ENCODE measurements at places on chromosomes 7 and 10.

DNA sequence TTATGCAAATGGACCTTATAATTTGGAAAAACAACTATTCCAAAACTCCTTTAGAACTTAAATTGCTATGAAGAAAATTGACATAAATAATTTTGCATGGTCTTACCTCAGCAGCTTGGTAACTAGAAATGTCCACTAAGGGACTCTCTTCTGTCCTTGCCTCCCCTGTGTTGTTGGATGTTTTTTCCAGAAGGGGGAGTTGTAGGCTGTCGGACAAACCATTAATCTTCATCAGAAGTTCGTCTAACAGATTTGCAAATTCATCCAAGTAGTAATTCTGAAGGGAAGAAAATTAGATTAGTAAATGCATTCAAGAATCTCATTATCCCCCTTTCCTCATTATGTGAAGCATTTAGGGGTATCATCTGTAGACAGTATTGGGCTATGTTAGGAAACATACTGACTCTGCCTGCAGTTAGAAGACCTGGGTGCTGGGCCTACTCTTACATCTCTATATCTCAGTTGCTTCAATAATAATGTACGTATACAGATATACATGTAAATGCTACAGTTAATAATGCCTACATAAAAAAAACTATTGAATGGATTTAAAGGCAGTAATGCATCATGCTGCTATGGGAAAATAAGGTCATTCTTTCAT, 155.6 kb downstream of the PKD1L1 start:
- no peak for DNase-seq

DNA sequence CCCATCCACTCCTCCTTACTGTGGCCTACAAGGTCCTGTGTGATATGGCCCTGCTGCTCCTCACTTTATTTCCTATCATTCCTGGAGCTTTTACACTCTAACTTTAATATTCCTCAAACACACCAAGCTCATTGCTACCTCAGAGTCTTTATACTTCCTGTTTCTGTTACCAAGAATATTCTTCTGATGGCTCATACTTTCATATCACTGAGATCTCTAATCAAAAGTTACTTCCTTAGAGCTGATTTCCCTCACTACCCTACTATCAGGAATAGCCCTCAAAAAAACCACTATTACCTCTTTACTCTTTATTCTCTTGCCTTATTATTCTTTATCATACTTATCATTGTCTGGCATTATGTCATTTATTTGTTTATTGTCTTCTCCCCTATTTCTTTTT, 5.8 kb upstream of the PPP3CB start:
- no peak for DNase-seq

GRCh38 chr7:37448636-37449361, at the start of gene ELMO1:
TSS of gene ELMO1 (minus strand) at chr7:37448864. CDS start at chr7:37342690, 106,174 bp downstream.
- DNase-seq: peak; percentile 70

GRCh38 chr10:127315888-127316287, 119.5 kb upstream of the INSYN2A start:
- no peak for DNase-seq

- DNase-seq: no peak
Observed at GRCh38 chr10:12109286-12109685, 20.2 kb upstream of the SEC61A2 start.

GRCh38 chr10:100969187-100970075, at the start of gene SEMA4G:
TSS of gene SEMA4G (plus strand) at chr10:100969504. CDS start at chr10:100972913, 3,409 bp downstream.
- peak; percentile 26 for DNase-seq

DNA sequence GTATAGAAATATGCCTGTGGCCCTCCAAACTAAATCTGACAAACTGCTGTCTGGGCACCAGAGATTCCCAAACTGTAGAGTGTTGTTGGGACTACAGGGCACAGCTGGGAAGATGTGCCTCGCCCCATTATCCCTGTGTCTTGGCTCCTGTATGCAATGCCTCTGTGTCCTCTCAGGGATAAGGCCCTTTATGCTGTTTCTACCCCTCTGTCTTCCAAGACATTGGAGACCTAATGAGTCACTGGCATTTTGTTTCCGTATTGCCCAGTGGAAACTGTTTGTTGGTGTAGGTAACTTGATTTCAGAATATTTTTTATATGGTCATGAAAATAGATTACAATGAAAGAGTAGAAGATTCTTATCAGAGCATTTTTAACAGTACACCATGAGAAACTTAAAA, 183.2 kb downstream of the GLI3 start:
- DNase-seq: no peak

GRCh38 chr7:55483046-55483445, 89.3 kb downstream of the VOPP1 start:
- no peak for DNase-seq

DNA sequence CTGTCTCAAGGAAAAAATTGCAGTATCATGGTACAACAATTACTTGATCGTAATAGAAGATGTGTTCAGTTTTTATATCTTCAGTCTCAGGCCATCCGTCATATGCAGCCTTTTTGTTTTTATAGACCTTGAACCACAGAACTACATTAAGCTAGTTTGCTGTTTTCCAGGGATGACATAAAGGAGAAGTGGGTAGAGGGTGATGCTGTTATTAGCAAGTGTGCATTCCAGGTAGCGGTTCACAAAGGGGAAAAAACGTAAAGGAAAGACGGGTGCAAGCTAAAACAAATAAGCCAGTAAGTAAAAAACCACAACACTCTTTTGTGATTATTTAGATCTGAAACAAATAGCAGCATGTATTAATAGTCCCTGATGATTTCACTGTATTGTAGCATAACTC, 71.7 kb downstream of the BMPR1A start:
- no peak for DNase-seq

DNA sequence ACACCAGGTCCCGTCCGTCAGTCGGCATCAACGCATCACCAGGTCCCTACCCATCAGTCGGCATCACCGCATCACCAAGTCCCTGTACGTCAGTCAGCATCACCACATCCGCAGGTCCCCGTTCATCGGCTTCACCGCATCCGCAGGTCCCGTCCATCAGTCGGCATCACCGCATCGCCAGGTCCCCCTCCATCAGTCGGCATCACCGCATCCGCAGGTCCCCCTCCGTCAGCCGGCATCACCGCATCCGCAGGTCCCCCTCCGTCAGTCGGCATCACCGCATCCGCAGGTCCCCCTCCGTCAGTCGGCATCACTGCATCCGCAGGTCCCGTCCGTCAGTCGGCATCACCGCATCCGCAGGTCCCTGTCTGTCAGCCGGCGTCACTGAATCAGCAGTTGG, 55.1 kb downstream of the IGF2BP3 start:
- no peak for DNase-seq

- no peak for DNase-seq
Observed at GRCh38 chr7:51455948-51456347, 139.3 kb upstream of the COBL start.

GRCh38 chr7:139829775-139830117, 682 bp downstream of the TBXAS1 start:
- no peak for DNase-seq

- no peak for DNase-seq
Observed at GRCh38 chr7:69728304-69728703, 130.0 kb downstream of the AUTS2 start.

DNA sequence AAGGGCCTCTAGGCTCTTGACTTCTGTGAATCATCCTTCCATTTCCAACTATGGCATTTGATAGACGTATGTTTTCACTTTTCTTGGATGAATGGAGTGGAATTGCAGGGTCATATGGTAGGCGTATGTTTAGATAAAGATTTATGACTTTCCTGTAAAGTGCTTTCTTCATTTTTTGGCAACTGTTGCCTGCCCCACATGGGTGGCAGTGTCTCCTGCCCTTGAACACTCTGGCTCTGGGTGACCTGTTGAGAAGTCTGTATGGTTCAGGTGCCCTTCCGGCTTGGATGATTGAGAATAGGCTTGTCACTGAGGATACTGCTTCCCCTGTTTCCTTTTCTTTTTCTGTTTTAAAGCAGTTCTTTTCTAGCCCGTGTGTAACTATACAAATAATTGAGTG, 23.1 kb downstream of the RET start:
- DNase-seq: no peak

GRCh38 chr7:20896996-20897395, 110.3 kb upstream of the SP8 start:
- no peak for DNase-seq

DNA sequence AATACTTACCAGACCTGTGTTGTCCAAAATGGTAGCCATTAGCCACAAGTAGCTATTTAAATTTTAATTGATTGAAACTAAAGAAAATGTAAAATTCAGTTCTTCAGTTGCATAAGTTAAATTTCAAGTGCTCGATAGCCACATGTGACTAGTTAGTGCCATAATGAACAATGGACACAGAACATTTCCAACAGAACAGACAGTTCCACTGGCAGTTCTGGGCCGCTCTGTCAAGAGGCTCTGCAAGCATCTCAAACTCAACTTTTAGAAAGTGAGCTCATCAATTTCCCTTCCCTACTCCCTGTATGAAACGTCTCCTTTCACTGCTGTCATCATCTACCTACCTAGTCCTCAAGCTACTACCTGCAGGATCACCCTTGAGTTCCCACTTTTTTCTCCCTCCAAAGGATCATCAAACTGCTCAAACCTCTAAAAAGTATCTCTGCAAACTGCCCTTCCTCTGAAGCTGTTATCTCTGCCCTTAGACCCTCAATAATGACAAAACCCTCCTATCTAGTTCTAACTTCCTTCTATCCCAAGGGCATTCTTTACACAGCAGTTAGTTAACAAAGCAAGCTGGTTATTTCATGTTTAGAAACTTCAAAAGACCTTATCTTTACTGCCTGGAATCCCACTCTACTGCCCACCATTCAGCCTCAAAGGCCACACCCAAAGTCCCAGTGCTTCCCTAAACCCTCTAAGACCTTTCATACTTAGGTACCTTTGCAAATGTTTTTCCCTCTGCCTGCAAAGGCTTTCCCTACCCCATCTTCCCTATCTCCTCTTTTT, 20.6 kb downstream of the SHTN1 start:
- DNase-seq: no peak

- no peak for DNase-seq
Observed at GRCh38 chr10:60323162-60323561, 66.5 kb downstream of the ANK3 start.

DNA sequence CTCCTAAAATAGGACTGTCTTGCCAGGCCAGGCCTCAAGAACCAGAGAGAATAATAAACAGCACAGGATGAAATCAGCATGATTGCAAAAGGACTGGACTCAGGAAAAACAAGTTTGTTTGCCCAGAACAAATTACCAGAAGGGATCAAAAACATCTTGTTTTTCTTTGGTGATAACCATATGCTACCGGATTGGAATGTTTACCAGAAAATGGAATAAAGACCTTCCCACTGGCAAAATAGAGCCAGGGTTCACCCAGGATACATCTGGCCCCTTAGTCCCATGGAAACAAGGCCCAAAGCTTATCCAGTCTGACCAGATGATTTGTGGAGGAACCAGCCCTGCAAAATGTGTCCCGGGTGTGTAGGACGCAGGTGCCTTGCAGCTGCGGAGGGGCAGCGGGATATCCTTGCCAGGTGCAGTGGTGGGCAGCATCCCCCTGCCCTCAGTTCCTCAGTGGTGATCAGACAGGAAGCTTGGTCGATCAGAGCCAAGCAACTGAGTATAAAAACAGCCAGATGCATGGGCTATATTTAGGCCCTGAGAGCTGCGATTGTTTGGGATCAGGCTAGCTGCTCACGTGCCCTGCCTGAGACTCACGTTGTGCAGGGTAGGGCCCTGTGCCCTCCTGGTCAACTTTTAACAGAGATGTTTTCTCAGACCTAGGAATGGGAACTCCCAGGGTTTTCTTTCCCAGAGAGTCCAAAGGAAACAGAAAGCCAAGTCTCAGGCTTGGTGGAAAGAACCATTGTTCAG, 4.6 kb upstream of the ZNF22 start:
- DNase-seq: no peak

DNA sequence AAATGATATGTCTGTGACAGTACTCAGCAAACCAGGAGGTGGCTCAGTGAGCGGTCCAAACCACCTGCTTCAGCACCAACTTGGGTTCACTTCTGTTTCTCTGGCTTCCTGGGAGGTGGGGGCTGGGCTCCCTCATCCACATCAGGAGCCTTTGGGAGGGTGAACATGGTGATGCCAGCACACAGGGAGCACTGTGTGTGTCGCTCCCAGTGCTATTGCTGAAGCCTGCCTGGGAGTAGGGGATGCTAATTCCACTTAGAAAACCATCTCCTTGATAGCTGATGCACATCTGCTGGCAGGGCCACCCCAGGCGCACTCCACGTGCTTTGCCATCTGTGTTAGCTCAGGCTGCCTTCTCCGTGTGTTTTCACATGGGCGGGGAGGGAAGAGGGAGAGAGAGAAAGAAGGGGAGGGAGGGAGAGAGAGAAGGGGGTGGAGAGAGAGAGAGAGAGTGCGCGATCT, 58.0 kb downstream of the RAMP3 start:
- no peak for DNase-seq

GRCh38 chr7:22582863-22583622, 83.1 kb upstream of the STEAP1B start:
- DNase-seq: no peak

- DNase-seq: no peak
Observed at GRCh38 chr10:34538281-34538829, 276.7 kb downstream of the PARD3 start.

- no peak for DNase-seq
Observed at GRCh38 chr10:108591417-108591816, 1331.9 kb downstream of the XPNPEP1 start.

GRCh38 chr10:37003126-37003525, 122.3 kb upstream of the ANKRD30A start:
- no peak for DNase-seq

DNA sequence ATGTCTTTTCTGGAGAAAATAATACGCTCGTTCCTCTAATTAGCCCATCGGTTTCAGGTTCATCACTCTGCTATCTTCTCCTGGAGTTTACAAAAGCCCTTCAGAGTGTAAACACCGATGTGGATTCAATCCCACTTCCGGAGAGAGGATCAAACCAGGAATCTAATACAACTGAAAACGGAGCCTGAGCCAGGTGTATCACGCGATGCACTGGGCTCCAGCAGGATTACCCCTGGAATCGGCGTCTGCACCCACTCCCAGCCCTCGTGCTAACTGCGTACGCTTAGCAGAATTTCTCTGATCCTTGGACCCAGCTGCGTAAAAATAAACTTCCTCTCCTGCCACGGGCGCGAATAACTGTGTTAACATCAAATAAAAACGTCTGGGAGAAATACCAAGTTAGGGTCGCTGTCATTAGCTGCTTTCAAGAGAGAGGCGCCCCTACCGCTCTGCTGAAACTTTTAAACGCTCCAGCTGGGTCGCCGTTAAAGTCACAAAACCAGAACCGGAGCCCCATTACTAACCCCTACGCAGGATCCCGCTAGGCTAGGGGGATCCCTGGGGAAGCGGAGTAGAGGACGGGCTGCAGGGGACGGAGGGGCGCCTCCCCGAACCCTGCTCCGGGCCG, 502 bp downstream of the ZNF3 start:
- no peak for DNase-seq

- no peak for DNase-seq
Observed at GRCh38 chr10:97618285-97618684, 15.0 kb downstream of the MORN4 start.

DNA sequence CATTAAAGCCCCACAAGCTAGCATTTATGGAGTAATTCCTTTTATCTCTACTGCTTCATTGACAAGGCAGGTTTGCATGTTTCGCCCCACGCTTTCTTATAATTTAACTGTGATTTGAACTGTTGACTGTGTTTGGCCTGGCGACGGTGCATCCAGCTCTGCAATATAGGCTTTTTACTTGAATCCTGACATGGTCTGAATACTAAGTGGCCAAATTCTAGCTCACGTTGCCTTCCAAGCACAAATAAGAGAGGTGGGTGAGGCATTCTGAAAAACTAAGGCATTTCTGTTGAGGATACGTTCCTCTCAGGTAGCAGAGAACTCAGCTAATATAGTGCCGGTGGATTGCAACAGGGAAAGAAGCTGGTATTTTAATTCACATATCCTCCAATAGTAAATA, 61.8 kb downstream of the NRP1 start:
- no peak for DNase-seq

- no peak for DNase-seq
Observed at GRCh38 chr10:4607681-4608080, 218.3 kb upstream of the AKR1E2 start.

- no peak for DNase-seq
Observed at GRCh38 chr7:27587429-27587828, 75.3 kb downstream of the HIBADH start.

Measured in stimulated activated CD4-positive, alpha-beta T cell treated with anti-CD3 and anti-CD28 coated beads, Interleukin-1b, Interleukin-23, amount 100 ng/mL, for 24 hours (primary cell).